Foreskin keratinocyte (primary cell): ENCODE measurements at places on chromosomes 12 and 14.
A peak's percentile ranks its signal among the peaks of the same experiment; 100 is the strongest.

GRCh38 chr12:82862069-82862841 is 175.5 kb downstream of the TMTC2 start:
- DNase-seq: no peak

DNA sequence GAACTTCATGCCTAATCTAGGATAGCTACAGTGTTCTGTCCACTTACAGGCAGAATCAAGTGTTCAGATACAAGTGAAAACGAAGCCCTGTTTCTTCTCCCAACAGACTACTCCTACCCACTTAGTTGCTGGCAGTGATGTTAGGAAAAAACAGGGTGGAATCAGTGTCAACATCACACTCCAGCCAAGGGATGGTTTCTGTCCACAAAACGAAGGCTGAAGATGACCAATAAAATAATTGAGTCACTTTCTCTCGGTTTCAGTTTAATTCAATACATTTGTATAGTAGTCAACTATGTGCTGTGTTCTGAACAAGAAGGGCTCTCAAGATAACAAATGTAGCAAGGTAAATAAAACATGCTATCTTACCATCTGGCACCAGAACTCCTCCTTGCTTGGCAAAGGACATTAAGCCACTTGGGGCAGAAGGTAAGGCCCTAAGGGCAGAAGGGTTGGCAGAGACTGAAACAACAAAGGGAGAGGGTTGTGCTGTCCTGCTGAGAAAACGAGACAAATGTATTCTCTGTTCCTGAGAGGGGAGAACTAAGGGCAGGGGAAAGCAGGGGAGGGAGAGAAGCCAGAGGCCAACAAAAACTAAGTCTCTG is 393.6 kb downstream of the DPF3 start:
- no peak for DNase-seq

DNA sequence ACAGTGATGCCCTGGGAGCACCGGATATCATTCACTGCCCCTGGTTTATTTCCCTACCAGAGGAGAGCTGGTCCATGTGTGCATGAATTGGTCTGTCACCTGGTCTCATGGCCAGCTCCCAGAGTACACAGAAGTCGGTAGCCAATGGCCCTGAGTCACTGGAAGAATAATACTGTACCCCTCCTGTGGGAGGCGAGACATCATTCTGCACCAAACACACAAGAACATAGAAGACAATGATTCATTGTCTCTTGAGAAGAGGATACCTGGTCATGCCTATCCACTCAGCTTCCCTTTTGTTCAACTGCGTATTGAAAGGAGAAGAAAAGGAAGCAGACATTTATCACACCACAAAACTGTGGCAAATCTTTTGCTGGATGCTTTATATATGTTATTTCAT is 216.2 kb downstream of the DPF3 start:
- no peak for DNase-seq

DNA sequence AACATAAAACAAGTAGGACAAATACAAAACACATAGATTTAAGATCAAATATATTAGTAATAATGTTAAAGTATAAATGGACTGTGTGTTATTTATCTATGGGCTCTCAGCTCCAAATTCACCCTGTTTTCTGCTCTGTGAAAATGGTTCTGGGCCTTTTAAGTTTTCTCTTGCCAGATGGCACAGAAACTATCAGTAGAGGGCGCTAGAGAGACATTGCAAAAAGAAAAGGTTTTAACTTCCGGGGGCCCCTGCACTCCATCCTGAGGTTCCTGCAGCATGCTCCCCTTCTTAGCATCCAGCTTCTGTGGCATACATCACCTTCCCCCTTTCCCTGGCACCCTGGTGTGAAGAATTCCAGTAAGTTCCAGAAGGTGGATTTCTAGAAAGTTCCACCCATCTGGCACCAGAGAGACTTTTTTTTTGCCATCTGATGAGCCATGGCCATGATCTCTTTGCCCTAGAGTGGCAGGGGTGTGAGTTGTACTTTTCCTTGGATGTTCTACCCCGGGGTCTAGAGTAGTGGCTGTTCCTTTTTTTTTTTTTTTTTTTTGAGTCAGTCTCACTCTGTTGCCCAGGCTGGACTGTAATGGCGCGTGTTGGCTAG is 29.3 kb downstream of the ZCRB1 start:
- no peak for DNase-seq

DNA sequence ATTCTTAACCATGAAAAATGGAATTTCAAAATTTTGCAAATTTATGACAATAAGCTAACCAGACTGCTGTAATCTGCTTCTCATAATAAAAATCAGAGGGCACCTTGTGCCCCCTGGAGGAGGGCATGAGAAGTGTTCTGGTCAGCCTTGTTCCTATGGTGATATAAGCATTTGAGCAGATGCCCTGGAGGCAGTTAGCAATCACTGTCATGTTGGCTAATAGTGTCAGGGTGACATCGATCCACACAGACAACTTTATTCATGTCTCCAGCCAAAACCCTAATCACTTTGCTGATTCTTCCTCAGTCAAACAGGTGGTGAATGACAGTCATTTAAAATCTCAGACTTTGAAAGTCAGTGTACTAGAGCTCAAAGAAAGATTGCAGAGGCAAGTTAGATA is 943.0 kb downstream of the GALC start:
- DNase-seq: peak; percentile 49

- DNase-seq: no peak
These were observed 7.0 kb upstream of the RPS26 start for GRCh38 chr12:56034586-56035332.

- no peak for DNase-seq
These were observed 232.1 kb downstream of the FOXN3 start for GRCh38 chr14:89184952-89185351.

GRCh38 chr14:88597038-88597437 is 34.2 kb downstream of the ZC3H14 start:
- no peak for DNase-seq

DNA sequence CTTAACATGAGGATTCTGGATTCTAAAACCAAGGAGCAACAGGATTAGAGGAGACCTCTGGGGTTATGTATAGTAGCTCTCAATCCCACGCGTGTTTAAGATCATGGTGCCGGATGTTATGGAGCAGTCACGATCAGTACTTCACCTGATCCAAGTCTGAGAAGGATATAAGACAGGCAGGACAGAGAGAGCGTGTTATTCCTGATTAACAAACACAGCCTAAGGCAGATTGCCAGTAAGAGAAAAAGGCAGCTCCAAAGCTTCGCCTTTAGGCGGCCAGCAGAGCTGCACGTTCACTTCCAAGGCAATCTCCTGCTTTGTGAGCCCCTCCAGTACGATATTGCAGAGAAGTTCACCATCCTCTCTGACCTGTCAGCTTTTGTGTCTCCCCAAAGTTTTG is 5.5 kb downstream of the SETD3 start:
- DNase-seq: peak; percentile 27

- DNase-seq: no peak
These were observed 66.0 kb downstream of the BHLHE41 start for GRCh38 chr12:26058818-26059217.
